Stimulated activated CD4-positive, alpha-beta T cell treated with anti-CD3 and anti-CD28 coated beads, Interleukin-15, amount 100 ng/mL, for 48 hours (primary cell): ENCODE measurements at places on chromosomes 16 and 17.

GRCh38 chr17:4987767-4988567, 492 bp upstream of the CAMTA2 start:
- no peak for DNase-seq

DNA sequence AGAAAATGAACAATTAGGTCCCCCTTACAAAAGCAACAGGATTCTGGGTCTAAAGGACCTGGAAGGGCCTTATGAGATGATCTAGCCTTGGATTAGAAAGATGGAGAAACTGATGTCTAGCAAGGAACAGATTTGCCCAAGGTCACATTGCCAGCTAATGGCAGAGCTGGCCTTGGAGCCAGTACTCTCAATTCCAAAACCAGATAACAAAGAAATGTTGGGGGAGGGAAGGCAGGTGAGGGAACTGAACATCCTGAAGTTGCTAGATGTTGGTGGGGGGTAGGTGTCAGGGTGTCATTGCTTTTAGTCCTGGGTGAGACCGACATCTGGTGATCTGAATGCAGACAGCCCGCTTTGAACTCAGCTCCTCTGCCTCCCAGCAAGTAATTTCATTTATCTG, 11.3 kb upstream of the ZNF423 start:
- no peak for DNase-seq

- no peak for DNase-seq
Measured at GRCh38 chr16:71610447-71610846, 15.5 kb upstream of the MARVELD3 start.

GRCh38 chr17:72264682-72265405, 144.0 kb downstream of the SOX9 start:
- no peak for DNase-seq

DNA sequence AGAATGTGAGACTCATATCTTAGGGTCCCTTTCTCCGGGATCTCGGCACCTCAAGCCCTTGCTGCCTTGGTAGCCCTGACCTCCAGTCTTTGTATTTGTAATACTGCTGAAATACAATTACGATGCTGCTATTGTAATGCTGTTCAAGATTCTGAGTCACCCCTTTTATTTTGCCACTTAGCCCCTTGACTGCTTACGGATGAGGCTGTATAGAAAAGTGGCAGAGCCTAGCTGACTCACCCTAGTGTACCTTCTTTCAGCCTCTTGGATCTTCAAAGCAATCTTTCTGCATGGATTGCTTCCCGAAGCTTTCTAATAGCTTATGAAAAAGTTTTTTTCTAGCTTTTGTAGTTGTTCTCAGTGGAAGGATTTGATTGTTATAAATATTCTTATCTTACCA, 187.9 kb downstream of the KCNJ2 start:
- no peak for DNase-seq

DNA sequence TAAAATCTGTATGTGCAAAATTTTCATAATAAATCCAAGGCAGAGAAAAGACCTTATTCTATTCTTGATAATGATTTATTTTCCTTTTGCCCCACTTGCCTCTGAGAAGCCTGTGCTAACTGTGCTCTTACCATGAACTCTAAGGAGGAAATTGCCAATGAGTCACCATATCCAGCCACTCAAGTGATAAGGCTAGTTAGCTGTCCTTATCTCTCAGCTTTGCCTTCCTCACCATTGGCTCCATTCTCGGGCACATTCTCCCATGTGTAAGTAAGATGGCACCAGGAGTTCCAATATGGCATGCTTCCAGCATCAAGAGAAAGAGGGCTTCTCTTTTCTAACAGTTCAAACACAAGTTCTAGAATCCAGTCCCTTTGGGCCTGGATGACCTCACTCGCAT, 142.4 kb downstream of the TOX3 start:
- no peak for DNase-seq

DNA sequence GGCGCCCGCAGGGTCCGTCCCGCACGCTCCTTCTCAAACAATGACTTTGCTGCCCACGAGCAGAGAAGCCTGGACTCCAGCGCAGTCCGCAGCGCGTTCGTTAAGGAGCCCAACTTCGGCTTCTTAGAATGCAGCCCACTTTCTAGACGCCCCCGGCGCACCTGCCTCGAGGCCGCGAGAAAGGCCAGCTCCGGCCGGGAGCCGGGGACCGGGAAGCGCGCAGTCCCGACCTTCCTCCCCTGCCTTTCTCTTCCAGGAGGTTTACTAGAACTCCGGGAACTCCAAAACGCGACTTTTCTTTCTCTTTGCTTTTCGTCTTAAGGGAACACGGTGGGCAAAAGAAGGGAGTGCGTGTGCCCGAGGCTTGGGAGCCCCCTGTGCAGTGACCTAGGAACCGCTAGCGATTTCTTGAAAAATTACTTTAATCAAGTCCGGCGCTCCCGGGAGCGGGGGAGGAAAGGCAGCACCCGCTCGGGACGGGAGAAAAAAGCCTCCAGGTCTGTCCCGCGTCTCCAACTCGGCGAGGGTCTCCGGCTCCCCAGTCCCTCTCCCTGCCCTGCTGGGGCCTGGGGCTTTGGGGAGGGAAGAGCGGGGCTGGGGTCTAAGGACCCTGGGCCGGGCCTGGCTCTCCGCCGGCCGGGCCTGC, 2.6 kb downstream of the HNF1B start:
- DNase-seq: no peak

DNA sequence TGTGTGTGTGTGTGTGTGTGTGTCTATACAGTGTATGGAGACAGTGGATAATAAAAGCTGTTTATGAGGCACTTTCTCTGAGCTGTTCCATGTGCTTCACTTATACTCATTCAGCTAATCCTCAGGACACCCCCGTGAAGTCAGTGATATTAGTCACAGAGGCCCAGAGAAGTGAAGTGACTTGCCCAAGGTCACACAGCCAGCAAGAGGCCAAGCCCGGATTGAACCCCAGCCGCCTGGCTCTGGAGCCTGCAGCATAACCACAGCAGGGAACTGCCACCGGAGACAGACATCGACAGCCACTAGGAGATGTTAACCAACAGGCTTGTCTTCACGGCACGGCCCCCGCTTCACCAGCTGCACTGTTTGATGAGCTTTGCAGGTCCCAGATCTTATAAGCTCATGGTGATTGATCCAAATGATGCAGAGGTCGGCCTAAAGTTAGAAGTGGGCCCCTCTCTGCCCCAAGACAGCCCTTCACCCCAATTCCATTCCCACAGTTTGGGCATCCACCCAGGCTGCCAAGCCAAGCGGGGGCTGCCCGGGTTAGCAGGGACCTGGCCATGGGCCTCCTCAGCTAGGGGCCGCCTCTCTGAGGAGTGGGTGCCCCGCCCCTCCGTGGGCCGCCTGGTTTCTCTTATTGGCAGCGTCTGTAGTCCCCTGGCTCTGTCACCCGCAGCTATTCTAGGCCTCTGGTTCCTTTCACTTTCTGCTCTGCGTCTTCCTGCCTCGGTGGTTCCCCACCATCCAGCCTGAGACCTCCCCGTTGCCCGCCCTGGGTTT, 30.9 kb downstream of the SOCS1 start:
- peak; percentile 85 for DNase-seq

DNA sequence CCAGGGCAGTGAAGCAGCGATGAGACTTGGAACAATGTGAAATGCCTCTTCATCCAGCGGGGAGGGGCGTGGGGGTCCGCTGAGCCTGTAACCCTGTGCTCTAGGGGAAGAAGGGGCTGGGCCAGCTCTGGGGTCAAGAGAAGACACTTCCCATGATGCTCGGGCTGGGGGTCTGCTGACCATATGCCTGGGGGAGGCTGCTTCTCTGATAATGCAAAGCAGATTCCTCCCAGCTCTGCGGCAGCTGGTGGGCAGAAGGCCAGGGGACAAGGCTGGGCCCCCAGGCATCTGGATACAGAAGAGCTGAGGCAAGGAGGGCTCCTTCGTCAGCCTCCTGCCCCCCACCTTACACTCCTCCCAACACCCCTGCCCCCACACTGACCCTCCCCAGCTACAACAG, 24.7 kb downstream of the NGFR start:
- no peak for DNase-seq

DNA sequence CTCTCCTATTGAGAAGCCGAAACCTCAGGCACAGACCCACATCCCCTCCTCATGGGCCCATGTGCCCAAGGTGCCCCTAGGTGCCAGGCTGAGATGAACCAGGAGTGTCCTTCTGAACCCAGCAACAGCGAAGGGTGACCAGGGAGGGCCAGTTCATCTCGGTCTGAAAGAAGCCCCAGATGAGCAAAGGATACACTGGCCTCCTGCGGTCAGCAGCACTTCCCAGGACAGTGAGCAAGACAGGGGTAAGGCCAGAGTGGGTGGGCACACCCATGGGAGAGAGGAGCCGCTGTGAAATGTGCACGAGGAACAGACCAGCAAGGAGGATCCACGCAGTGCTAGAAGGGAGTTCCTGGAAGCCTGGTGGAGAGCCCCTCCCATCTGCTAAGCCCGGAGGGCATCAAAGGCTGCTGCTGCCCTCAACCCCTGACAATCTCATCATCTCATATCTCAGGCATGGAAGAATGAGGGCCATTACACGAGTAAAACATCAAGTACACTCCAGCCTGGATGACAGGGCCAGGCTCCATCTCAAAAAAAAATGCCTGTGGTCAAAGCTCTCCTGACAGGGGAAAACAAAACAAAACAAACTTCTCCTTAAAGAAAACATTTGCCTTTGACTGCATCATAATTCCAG, 3.3 kb upstream of the HBZ start:
- no peak for DNase-seq

DNA sequence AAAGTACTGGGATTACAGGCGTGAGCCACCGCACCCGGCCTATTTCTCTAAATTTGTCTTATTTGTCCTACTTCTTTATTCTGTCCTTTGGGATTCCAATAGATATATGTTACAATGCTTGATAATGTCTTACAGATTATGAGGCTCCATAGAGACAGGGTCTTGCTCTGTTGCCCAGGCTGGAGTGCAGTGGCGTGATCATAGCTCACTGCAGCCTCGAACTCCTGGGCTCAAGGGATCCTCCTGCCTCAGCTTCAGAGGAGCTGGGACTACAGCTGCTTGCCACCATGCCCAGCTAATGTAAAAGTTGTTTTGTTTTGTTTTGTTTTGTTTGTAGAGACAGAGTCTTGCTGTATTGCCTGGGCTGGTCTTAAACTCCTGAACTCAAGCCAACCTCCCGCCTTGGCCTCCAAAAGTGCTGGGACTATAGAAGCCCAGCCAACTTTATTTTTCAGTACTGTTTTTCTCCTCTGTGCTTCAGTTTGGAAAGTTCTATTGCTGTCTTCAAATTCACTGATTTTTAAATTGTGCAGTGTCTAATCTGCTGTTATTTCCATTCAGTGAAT, 10.3 kb downstream of the ANKRD13B start:
- no peak for DNase-seq

GRCh38 chr16:50996830-50997186, 154.3 kb downstream of the SALL1 start:
- DNase-seq: no peak

GRCh38 chr17:45376171-45377005, 56.3 kb downstream of the ARHGAP27 start:
- no peak for DNase-seq

DNA sequence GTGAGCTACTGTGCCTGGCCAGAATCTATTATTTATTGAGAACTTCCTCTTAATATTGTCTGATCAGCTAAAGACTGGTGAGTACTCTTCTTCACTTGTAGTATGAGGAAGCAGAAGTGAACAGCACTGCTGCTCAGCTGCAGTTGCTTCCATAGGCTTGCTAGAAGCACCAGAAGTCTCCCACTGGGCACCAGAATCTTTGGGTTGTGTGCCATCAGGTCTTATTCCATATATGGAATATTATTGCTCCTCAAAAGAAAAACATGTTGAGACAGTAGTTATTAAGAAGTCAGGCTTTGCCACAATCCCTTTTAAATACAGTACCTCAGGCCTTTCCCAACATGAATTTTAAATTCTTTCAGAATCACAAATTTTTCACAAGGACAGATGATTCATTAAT, 17.2 kb downstream of the SNTB2 start:
- no peak for DNase-seq

GRCh38 chr17:17661134-17661533, 20.1 kb upstream of the RAI1 start:
- no peak for DNase-seq
